ENCODE measurements at places on chromosomes 13 and 19.

DNA sequence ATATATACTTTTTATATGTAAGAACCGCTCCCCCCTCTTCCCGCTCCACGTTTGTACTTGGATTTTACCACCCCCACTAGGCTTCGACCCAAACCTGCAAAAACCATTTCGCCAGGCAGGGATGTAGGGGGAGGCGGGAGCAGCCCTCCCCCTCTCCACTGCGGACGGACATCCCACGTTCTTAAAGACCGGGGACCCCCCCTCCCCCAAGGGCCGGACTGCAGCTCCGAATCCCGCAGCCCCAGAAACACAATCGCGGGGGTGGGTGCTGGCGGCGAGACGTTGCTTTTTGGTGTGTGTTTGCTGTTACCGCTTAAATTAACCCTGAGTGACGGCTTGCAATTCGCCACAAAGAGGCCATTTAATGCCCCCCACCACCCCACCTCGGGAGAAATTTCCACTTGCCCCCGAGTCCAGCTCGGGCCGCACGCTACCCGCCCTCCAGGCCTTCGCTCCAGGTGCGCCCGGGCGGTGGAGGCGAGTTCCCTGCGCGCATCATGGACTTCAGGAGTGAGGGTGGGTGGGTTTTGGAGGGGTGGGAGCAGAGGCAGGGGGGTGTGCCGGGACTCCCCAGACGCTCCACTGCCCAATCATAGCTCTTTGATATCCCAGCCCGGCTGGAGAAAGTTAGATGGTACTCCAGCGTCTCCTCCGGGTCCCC, 15.8 kb downstream of the NFIX start:
- DNase-seq: no peak

DNA sequence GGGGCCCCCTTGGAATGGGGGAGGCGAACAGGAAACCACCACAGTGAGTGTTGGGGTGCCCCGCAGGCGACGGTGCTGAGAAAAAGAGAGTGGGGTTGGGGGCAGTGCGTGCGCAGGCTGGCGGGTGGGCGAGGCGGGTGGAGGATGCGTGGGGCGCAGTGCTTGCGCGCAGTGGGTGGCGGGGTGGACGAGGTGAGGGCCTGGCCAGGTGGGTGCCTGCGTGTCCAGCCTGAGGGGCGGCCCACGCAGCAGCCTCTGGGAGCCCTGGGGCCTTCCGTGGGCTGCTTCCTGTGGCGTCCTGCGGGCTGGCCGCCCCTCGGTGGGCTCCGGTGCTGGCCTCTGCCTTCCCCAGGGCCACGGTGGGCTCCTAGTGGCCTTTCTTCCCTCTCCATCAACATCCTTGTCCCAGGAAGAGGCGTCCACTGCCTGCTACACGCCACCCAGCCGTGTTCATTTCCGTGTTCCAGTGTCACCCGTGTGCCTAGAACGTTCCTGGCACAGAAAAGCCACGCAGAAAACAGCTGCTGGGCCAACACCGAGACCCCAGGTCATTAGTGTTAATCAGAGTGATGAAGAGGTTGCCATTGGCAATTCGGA, 7.1 kb downstream of the ATP11A start:
- no peak for DNase-seq

DNA sequence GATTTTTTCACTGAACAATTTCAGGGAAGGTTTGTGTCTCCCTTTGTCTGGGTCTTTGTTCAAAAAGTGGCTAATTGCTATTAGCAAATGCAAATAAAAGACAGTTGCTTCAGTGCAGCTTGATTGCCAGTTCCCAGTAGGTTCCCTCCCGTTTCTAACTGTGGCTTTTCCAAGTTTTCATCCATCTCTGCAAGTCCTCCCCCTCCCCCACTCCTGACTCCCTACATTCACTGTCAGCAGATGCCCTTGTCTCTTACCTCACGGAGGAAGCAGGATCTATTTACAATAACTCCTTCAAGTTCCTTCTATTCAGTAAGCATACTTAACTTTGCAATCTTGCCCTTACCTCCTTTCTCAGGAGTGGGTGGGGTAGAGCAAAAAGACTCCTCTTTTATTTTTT, 55.4 kb upstream of the SCEL start:
- no peak for DNase-seq

DNA sequence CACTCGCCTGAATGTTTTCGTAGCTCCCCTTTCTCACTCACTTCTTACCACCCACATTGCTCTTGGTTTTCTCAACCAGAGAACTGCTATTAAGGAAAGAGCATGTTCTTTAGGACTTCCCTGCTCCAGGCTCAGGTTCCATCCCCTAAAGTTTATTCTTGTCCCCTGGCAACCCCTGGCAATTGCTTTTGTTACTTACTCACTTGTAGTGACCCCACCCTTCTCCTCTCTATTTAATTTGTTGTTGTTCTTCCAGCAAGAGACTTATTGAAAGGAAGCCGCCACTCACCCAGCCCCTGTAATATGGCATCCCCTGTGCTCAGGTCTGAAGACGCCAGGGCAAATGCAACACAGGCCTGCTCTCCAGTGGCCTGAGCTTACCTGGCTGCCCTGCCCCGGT, 233.7 kb upstream of the SOX21 start:
- peak; percentile 9 for DNase-seq

- no peak for DNase-seq
Measured at GRCh38 chr19:4694211-4694987, 24.3 kb upstream of the MYDGF start.

DNA sequence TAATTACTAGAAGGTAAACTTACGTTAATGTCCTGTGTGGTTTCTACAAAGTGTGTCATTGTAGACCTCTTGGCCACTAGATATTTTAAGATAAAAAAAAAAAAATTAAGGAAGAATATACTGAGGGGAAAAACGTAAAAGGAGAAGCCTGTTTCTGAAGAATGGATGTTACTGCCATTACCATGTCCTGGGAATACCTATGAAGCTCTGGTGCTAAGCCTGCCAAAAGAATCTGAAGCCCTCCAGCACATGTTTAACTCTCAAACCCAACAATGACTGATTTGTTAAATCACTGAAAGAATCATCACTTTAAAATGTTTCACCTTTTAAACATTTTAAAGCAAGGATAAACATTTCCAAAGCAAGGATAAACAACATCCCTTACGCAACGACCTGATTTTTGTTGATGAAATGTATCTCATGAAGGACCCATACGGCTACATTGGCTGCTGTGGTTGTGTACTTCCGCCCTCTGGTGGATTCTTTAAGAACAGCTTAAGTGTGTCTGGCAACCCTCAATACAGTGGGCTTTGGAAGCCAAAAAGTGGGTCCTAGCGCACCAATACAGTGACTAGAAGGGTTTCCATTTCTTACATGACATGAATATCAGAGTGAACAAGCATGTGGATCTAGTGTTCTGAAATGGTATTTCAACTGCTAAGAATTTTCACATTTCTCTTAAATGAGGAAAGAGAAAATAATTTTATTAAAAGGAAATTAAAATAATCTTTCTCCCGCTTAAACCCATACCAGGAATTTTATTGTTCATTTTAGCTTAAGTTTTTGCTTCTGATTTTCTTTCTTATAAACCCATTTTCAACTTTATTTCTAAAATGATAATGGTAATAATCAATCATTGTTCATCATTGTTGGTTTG, 74.5 kb upstream of the RAP2A start:
- DNase-seq: peak; percentile 52

DNA sequence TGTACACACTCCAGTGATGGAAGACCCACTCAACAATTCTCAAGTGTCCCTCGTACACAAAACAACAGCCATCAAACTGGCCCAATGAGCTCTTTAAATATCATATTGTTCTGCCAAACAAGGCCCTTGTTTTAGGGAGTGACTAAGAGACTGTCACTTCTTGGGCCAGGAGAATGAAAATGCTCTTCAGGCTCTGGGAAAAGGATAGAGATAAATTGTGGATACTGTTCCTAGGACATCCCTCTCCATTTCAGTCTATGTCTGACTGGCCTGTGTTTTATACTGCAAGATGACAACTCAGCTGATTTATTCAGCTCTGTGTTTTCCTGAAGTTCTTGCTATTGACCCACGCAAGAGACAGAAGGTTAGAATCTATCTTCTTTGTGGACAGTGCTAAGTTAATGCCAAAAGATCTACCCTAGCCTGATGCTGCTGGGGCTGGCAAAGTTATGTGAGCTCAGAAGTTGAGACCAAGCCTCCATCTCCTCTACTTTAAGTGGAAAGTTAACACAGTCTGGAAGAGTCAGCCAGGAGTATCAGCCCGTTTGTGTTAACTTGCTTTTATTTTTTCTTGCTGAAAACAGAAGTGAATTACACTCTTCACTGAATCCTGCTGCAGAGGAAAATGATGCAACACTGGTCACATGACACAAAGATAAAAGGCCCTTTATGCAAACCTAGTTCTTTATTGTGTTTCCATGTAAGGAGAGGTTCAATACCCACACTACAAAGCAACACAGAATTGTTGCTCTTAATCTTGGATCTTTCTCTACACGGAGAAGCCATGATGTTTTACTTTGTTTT, 14.6 kb downstream of the FRY start:
- peak; percentile 71 for DNase-seq

- no peak for DNase-seq
Measured at GRCh38 chr13:50672025-50672424, 171.5 kb downstream of the DLEU7 start.

- DNase-seq: no peak
Measured at GRCh38 chr19:14629557-14629956, 45.1 kb downstream of the ADGRE3 start.

DNA sequence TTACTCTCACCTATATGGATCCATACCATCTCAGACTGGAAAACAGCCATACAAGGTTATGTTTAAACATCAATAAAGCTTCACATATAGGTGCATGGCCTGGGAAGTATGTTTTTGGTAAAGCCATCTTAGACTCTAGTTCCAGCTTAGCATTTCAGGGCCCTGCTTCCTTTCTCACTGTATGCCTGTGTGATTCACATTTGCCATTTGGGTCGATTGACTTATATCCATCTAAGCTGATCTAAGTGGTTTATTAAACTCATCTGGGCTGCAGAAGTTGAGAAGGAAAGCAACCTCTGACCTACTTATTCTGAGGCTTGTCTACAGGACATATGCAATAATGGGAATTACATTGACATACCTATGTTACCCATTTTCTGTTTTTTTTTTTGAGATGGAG, 33.5 kb downstream of the ZNF506 start:
- no peak for DNase-seq

GRCh38 chr13:24249624-24250023, 59.8 kb upstream of the C1QTNF9 start:
- DNase-seq: no peak

GRCh38 chr19:48963371-48964204, 1.5 kb upstream of the FTL start:
- DNase-seq: no peak

DNA sequence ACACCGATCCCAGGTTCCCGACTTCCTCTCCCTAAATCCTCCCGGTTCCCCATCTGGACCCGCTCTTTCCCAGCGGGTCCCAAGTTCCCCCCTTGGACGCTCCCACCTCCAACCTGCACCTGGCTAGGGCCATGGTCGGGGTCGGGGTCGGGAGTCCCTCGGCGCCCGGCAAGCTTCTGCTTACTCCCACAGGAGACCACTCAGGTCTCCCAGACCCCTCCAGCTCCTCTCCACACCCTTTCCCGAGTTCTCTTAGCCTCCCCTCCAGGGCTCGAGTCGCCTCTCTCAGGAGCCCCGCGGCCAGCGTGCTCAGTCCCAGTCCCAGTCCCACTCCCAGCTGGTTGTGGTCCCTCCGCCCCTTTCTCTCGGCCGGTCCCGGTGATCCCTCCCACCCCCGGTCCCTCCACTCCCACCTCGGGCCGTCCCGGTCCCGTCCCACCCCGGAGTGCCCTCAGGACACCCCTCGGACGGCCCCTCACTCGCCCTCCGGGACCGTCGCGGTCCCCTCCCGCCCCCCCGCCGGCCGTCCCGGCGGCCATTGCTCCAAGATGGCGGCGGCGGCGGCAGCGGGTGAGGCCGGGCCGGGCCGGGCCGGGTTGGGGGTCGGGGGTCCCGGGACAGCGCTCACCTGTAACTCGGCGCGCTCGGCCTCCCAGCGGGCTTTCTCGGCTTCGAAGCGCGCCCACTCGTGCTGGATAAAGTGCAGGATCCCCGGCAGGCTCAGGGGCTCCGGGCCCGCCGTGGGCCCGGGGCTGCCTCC, at the start of gene FKRP:
Gene FKRP, plus strand, starts transcription at position 537 of the 760 bp plus-strand sequence. CDS start 9,394 bp downstream, outside the sequence.
- DNase-seq: no peak

GRCh38 chr13:85492283-85492682, 306.9 kb downstream of the SLITRK6 start:
- DNase-seq: no peak

DNA sequence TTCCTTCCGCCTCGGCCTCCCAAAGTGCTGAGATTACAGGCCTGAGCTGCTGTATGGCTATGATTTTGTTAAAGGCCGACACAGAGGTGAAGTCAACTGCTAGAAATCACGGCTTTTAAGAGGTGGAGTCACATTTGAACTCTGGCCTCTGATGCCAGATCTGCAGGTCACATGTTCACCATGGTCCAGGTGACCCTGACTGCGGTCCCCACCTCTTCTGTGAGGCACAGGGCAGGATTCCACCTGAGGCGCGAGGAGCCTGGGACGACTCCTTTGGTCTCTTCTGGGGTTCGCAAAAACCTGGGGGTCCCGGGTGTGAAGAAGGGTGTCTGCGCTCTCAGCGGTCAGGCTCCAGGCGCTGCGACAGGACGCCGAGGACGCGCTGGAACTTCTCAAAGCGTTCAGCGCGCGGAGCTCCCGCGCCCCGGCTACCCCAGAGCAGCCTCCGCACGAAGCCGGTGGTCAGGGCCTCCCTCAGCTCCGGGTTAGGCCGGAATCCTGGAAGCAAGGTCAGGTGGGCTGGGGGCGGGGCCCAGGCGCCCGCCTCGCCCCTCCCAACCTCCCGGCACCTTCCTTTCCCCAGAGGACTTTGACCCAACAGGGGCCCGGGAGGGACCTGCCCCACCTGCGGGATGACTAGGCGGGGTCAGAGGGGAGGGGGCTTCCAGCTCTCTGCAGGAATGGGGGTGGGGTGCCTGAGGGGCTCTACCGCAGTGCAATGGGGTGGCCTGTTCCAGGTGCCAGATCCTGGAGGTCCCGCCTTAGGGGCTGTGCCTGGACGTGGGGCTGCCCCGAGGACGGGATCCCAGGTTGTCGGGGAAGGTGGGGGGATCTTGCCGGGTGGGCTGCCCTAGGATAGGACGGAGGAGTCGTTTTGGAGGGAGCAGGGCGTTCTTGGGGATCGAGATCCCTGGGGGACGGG, 13.0 kb downstream of the TRIP10 start:
- DNase-seq: no peak

DNA sequence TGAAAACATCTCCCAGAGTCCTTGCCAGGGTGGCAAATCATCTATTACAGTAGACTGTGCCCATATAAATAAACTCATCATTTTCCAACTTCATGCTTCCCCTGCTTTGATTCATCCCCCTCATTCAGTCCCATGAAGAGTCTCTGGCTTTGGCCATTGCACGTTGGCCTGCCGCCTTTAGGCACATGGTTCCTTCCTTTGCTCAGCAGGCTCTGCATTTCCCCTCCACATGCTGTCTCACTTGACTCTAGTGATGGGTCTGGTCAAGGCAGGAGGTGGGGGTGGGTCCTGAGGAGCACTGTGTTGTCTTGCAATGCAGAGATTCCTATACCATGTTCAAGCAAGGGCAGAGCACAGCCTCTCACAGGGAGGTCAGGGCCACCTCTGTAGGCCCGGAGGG, 48.8 kb upstream of the ARGLU1 start:
- DNase-seq: no peak

- DNase-seq: no peak
Measured at GRCh38 chr19:1069009-1069779, 2.2 kb downstream of the ARHGAP45 start.

All from DMS153 (cell line).